ENCODE measurements at places on chromosomes 3 and 15.

GRCh38 chr3:126665959-126666657, 11.2 kb upstream of the TXNRD3 start:
- DNase-seq: peak; percentile 84

DNA sequence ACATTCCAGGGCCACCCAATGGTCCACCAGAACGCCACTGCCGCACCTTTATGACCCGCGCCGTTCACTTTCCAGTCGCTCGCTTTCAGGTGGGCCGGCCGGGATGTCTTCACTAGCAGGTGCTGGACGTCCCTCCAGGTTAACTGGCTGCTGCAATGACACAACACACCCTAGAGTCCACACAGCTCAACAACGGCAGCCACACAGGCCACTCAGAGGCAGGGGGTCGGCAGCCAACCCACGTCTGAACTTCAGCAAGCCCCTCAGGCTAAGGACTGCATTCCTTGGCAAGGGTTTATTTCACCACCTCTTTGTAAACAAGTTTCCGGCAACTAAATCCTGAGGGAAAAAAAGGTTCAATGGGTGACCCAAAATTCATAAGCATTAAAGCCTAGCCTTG, 89.2 kb upstream of the SNRPA1 start:
- no peak for DNase-seq

- DNase-seq: no peak
Observed at GRCh38 chr3:187641320-187642016, 28.7 kb downstream of the SST start.

GRCh38 chr15:59017449-59017848, 30.0 kb downstream of the RNF111 start:
- no peak for DNase-seq

DNA sequence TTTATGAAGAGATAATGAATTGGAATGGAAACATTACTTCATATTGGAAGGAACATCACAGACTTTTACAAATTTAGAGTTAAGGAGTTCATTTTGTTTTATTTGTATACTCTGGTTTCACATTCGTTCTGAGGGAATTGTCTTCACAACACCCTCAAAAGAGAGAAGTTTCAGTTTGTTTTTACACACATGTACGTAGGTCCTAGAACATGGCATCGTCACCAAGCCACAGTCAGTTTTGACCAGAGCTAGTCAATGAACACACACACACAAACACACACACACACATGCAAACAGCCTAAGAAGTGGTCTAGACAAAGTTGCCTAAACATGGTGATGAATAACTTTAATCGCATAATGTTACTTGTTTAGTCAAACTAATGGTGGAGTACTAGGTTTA, 427.9 kb upstream of the BCHE start:
- DNase-seq: no peak

- DNase-seq: no peak
Observed at GRCh38 chr3:184578822-184579221, 17.2 kb downstream of the EPHB3 start.

DNA sequence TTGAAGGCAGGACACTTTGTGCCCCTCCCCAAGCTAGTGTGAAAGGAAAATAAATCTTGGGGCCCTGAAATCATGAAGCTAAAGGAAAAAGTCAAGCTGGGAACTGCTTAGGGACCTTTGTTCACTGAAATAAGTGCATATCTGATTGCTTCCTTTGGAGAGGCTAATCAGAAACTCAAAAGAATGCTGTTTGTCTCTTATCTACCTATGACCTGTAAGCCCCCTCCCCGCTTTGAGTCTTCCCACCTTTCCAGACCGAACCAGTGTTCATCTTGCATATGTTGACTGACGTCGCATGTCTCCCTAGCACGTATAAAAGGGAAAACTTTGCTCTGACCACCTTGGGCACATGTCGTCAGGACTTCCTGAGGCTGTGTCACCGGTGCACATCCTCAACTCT, 53.1 kb downstream of the SLC30A4 start:
- no peak for DNase-seq
